ENCODE measurements at places on chromosomes 1 and 21.
A peak's percentile ranks its signal among the peaks of the same experiment; 100 is the strongest.

DNA sequence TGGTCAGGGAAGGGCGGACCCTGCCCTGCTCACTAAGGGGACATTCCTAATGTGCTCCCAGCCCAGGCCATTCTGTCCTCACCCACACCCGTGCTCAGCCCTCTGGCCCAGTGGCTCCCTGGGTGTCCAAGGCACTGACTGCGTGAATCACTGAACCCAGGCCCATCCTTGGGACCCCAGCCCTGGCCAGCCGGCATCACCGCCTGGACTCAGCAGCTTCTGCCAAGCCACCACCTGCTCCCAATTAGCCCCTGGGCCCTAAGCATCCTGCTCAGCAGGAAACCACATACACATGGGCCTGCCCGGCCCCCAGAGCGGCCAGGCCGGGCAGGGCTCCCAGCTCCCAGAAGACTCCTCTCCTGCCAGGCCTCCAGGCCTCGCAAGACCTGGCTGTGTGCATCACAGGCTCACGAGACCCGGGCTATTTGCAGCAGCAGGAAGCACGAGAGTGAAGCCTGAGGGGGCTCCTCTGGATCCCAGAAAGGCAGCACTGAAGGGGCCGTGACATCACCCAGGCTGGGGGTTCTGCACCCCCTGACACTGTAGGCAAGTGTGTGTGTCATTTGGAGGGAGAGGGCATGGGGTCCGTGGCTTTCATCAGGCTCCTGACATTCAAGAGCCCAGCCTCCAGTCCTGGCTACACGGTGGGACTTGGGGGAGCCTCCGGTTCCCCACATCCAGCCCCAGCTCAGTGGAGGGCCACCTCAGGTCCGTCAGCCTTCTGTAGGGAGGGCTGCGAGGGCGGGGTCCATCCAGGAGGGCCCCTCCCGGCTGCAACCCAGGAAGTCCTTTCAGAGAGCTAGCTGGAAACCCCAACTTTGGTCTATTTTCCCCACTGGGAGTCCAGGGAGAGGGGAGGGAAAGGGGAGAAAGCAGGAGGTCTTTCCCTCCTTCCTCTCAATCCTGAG lies 1.6 kb downstream of the MFAP2 start:
- peak; percentile 94 for DNase-seq

GRCh38 chr1:113147073-113147625 lies 74.2 kb downstream of the LRIG2 start:
- no peak for DNase-seq

GRCh38 chr1:14919751-14920150 lies 233.8 kb upstream of the TMEM51 start:
- DNase-seq = no peak

GRCh38 chr1:160519642-160520435 lies 3.2 kb downstream of the SLAMF6 start:
- DNase-seq = no peak

- DNase-seq = peak; percentile 56
Measured at GRCh38 chr1:24702511-24703293, 42.5 kb upstream of the CLIC4 start.

DNA sequence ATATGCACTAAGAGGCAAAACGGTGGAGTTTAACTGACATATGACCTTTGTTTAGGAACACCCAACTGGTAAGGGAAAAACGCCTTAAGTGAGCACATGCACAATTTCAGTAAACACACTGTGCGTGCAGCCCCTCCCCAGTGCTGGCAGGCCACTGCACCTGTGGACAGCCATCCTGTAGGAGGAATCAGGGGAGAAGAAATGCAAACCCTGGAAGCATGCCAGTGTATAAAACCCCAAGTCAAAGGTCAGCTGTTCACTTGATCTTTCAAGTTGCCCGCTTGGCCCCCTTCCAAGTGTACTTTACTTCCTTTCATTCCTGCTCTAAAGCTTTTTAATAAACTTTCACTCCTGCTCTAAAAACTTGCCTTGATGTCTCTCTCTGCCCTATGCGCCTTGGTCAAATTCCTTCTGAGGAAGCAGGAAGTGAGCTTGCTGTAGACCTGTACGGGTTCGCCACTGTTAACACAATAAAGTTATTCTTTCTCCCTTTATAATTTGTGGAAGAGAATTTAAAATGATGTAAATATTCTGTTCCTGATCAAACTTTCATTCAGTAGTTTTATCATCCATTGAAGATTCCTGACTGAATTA lies 31.8 kb downstream of the USP25 start:
- no peak for DNase-seq

- DNase-seq = peak; percentile 54
Measured at GRCh38 chr1:197736685-197737084, 38.6 kb downstream of the DENND1B start.

GRCh38 chr1:47521034-47521881 lies 83.4 kb downstream of the FOXD2 start:
- DNase-seq = peak; percentile 33

- peak; percentile 46 for DNase-seq
Measured at GRCh38 chr1:205917466-205918238, 25.6 kb downstream of the SLC26A9 start.

DNA sequence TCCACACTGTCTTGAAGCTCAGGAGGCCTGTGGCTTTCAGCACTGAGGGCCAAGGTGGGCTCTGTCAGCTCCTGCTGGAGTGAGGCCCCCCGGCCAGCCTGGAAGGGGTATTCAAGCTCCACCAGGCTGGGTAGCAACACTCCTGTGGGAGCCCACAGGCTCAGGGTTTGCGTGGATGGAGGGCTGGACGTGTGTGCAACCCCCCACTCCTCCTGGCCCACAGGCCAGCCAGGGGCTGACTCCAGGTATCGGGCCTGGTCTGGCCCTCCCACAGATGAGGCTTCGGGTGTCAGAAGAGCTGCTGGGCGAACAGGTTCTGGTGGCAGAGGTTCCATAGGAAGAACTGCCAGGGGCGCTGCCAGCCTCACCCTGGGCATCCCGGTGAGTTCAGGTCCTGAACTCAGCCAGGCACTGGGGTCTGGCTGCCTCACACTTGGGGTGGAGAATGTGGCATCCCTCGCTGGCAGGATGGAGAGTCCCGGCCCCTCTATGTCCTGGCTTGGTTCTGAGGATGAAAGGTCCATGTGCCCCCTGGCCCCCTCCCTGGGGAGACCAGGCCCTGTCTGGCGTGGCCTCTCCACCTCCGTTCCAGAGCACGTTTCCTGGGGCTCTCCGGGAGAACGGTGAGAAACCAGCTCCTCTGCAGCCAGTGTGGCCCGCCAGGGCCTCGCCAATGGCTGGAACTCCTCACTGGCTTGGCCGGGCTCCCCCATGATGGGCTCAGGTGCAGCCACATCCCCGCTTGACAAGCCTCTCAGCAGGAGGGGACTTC lies 64.6 kb upstream of the TARDBP start:
- no peak for DNase-seq

DNA sequence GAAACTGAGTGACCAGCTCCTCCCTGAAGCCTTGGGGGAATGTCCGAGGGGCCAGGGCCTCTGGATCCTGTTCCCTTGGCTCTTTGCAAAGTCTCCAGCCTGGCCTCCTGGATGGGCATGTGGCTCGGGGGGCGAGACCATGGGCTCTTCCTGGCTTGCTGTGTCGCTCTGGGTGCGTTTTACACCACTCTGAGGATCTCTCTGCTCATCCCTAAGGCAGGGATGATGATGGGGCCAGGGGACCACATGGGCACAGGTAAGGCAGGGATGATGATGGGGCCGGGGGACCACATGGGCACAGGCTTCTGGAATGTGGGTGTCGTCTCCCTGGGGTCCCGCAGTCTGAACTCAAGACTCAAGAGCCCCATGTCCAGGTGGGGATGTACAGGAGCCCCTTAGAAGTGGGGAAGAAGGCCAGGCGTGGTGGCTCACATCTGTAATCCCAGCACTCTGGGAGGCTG lies 17.7 kb downstream of the TP73 start:
- no peak for DNase-seq

- no peak for DNase-seq
Measured at GRCh38 chr21:46562472-46562871, 42.4 kb downstream of the S100B start.

- no peak for DNase-seq
Measured at GRCh38 chr1:53627031-53627430, 111.9 kb downstream of the GLIS1 start.

DNA sequence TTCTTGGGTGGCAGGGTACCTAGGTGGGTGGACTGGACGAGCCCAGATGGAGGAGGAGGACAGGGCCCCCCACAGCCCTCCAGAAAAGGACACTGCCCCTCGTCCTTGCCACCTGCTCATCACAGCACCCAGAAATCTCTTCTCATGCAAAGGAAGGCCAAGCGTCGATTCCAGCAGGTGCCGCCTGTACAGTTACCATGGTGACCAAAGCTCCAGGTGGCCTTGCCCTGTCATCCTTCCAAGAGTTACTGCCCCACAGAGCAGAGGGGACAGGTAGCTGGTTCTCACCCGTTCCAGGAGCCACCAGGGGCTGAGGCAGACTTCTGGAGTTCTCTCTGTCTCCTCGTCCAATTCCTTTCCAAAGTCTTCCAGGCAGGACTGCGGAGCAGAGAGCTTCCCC lies 119.9 kb upstream of the VAMP3 start:
- no peak for DNase-seq

GRCh38 chr1:14788080-14788479 lies 189.6 kb downstream of the KAZN start:
- no peak for DNase-seq

DNA sequence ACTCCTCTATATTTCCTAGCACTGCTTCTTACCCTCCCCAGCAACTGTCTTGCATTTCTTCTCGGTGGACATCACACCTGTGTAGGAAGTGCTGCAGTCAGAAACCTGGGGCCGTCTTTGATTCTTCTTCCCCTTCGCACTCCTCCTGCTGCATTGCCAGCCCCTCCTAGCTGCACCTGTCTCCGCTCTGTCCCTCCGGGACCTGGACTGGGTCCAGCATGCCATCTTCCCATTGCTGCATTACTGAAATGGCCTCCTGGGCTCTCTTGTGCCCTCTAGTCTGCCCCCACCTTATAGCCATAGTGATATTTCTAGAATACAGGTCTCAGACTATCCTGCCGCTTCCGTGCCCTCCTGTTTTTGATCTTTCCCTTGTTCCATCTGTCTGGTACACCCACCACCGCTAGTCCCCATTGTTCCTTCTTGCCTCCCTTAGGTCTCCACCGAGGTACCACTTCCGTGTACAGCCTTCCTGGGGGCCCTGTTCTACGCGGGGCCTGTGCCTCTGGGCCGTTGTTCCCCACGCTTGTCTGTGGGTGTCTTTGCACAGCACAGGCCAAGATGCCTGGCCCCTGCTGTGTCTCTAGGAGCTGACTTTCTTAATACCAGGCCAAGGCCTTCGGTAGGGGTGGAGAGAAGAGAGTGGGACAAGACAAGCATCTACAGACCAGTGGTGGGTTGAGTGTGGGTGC lies 107.6 kb downstream of the GALNT2 start:
- DNase-seq = no peak

- no peak for DNase-seq
Measured at GRCh38 chr1:225845097-225845496, 35.2 kb downstream of the EPHX1 start.

DNA sequence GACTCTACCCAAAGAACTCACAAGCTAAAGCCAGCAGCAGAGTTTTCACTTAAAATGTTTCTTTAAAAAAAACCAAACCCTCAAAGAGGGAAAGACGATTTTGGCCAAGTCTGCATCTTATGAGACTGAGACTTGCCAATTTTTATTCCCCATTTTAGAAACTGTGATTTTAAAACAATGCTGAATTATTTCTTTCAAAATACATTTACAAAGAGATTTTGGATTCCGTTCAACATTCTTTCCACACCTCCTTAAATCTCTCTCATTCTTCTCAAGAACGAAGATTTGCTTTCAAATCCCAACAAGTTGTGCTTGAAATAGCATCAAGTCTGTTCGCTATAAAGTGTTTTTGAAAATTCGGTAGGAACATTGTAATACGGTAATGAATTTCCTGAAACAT lies 133.9 kb upstream of the VANGL1 start:
- peak; percentile 83 for DNase-seq

DNA sequence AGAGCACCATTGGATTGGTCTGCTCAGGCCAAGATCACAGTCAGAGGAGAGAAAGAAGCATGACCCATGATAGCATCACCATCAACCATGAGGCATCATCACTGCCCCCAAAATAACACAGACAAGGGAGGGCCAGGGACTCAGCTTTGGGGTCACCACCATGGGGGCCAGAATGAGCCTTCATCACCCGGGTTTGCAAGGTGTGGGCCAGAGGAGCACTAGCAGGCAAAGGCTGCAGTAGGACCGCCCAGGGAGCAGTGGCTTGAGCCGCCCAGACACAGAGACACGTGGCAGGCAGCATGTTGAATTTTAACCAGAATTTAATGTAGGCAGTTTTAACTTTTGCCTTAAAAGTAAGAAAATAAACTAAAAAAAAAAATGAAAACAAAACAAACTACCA lies 53.7 kb upstream of the TMPRSS2 start:
- no peak for DNase-seq
